ENCODE measurements at places on chromosomes 5 and 9.

DNA sequence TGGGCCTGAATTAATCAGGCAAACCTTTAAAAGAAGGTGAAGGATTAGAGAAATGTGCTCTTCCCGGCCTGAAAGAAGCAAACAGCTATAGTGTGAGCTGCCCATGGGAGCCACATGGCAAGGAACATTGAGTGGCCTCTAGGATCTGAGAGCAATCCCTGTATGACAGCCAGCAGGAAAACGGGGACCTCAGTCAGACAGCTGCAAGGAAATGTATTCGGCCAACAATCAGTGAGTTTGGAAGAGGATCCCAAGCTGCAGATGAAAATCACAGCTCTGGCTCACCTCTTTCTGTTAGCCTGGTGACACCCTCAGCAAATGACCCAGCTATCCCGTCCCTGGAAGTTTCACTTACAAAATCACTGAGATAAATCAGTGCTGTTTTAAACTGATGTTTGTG, 309.2 kb downstream of the SH3GL2 start:
- DNase-seq = no peak

GRCh38 chr5:61020415-61020814, 75.4 kb downstream of the NDUFAF2 start:
- no peak for DNase-seq

GRCh38 chr5:134446938-134447337, 35.3 kb upstream of the CDKN2AIPNL start:
- DNase-seq = no peak

DNA sequence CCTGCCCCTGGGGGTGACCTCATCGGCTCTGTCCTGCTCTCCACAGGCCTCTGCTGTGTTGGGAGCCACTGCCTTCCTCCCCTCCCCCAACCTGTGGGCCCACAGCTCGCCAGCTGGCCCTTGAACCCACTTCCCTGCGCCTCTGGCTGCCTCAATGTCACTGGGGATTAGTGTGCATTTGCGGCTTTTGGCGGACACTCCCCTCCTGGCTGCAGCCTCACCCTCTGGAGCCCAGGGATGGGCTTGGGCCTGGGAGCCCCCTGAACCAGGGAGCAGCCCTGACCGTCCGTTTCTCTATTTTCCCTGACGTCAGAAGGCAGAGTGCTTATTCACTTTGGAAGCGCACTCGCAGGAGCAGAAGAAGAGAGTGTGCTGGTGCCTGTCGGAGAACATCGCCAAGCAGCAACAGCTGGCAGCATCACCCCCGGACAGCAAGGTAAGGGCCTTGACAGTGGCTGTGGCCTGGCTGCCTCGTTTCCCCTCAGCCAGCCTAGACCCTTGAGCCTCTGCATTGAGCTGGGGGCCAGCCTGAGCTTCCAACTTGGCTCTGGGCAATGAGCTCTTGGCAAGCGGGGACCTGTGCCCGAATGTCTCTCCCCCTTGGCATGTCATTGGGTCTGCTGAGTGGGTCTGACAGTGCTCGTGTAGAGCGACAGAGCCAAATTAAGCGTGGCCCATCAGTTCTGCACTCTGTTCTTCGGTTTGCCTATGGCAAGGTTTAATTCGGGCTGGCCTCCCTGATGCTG, 73.1 kb downstream of the RGS3 start:
- DNase-seq = no peak

DNA sequence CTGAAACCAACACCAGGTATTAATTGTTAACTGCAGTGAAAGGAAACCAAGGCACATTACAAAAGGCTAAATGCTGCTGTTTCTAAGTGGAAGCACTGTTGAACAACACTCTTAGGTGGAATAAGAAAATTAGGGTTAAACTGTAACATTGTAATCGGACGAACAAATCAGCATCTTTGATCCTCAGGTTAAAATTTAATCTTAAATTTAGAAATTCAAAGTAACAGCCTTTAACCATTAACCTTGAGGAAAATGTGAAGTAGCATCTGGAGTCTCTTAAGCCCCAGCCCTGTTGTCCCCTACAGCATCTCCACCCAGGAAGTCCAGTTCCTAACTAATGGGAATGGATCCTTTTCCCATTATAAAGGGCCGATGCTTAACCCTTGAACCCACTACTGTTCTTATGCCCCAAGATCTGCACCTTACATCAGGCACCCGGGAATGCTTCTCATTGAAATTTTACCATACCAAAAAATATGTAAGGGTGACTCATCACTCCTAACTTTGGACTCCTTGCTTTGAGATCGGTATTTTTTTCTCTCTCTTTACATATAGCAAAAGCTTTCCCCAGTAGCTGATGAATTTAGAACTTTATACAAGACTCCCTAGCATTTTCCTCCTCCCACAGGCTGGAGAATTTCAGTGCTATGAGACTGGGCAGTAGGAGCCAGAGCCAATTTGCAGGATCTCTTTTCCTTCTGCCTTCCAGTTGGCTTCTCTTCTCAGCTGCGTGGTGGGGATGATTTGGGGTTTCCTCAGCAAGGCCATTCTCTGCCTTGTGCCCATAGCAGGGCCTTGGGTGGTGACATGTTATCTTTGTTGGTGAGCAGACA, 32.0 kb upstream of the ITGA2 start:
- DNase-seq = no peak

DNA sequence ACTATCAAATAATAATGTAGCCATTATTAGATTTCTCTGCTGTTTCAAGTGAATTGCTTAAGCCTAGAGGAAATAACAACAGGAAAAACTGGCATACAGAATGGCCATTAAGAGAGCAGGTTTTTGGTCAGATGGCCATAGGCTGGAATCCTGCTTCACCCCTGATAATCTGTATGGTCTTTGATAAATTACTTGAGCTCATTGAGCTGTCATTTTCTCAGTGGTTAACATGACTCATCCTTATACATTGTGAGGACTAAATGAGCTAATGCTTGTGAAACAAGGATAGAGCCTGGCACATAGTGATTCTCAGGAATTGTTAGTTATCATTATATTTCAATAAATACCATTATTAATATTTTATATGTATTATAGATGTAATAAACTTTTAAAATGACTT, 516.5 kb downstream of the KIF4B start:
- no peak for DNase-seq

- DNase-seq = no peak
Observed at GRCh38 chr9:21997480-21997879, 2.9 kb downstream of the CDKN2B-AS1 start.

DNA sequence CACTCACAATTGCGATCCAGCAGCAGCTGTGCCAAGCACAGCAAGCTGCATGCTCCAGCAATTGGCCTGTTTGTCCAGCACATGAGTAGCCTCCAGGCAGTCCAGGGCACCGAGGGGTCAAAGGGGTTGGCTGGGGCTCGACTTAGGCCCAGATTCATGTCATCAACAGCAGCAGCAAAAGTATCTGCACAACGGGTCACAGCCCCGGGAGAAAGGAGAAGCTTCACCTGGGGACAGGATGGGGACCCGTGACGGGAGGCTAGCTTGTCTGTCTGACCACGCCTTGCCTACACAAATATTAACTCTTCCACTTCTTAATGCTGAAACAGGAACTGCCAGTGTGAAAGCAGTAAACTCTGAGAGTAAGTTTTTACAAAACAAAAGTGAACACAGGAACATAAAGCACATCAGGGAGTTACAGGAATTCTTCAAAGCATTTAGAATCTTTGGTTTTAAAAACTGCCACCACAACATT, 191.2 kb downstream of the PIK3R1 start:
- DNase-seq = no peak

- peak; percentile 89 for DNase-seq
Observed at GRCh38 chr5:154038707-154039457, at the start of the genes FAM114A2 and MFAP3. Gene FAM114A2 (minus strand): TSS chr5:154038910. CDS start chr5:154034953, 3,957 bp downstream. Gene MFAP3 (plus strand): TSS chr5:154038967. CDS start chr5:154049723, 10,756 bp downstream.

- DNase-seq = no peak
Observed at GRCh38 chr5:170752257-170753215, 31.0 kb upstream of the GABRP start.

DNA sequence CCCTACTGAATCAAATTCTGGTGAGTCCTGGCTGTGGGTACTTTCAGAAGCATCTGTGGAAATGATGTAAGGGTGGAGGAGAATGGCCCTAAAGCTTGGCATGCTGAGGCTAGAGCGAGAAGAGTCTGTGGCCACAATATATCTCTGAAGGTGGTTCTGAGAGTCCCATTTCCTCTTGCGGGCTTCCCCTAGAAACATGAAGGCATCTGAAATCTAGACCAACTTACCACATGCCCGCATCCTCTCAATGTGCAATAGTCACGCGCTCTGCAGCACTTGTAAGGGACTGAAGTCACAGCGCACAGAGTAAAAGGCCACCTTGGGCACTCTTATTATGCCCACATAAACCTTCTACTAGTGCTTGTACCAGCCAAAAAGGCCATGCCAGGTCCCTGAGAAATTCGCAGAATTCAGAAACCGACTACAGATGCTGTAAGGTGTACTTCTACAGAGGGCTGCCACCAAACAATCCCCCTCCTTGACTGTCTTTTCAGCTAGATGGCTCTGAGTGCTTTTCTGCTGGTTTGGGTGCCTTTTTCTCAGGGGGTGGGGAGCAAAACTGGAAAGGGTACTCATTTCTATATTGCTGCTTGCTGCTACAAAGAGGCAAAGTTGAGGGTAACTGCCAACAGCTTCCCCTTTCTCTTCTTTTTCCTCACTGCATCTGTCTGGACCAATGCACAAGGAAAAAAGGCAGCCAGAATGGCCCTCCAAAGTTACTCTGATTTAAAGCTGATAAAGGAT, 107.3 kb downstream of the ZDHHC21 start:
- DNase-seq = no peak

DNA sequence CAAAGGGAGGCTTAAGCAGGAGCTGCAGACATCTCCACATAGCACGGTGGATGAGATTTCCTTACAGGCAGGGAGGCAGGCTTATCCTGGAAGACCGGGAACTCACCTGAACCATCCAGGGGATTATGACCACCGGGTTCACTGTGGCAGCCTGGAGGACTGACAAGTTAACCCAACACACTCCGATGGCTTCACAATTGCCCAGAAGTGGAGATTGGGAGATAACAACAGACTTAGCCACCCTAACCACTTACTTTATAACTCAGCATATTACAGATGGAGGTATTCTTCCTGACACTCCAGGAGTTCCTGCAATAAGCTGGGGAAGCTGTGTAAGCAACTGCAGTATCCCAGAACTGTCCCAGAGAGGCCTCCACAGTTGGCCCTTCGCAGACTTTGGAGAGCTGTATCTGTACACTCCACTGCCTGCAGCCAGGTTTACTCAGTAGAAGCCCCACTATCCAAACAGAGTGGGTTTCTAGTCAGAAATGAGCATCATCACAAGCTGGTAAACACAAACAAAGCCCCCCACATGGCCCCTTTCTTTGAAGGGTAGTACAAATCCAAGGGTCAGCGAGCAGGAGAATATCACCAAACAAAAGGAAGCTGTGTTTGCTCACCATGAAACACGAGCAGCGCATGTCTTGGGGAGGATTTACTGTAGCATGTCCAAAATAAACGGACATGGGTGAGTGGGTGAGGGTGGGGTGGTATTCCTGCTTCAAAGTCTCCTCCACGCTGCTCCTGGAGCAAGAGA, 462.2 kb downstream of the RASEF start:
- no peak for DNase-seq

DNA sequence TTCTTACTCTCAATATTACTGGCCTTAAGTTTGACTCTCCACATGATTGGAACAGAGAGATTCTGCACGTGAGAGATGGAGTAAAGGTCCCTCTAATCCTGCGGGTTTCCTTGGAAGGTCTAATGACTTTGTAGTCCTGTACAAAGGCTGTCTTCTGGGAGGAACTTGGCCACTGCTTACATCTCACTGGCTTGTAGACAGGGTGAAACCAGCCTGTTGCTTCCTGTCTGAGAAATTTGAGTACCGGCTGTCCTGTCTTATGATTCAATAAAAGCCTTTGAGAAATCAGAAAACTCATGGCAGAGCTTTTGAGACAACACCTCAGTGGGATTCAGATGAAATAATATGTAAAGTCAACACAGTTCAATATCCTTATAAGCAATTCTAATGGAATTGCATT, 43.0 kb downstream of the IL31RA start:
- DNase-seq = no peak

DNA sequence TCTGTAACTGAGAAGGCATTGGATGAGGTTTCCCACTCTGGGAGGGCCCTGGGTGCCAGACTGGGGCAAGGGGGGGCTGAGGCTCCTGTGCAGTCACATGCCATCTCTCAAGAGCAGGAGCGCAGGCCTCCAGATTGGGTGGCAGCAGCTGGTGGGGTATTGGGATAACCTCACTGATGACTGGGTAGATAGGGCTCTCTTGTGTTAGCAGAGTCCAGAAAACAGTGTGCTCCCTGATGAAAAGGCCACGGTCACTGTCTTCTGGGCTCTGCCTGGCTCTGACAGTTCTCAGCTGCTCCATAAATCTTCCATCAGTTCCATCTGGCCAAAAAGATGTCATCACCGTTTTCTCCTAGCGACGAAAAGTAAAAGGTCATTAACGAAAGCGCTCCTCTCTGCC, 21.8 kb upstream of the NKX2-5 start:
- no peak for DNase-seq

DNA sequence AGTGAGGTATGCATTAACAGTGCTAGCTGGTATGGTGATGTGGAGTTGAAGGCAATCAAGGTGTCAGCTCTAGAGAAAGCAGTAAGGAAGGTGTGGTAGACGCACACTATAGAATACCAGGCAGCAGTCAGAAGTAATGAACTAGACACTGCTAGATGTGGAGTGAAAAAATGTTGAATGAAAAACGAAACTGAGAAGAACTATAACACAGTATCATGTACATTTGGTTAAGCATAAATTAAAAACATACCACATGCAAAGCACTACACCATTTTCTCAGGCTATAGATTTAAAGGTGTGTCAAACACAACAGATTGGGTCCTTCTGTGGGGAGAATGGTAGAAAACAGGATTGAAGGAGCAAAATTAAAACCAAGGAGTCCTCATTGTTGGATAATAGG, 15.4 kb downstream of the ZNF622 start:
- no peak for DNase-seq

DNA sequence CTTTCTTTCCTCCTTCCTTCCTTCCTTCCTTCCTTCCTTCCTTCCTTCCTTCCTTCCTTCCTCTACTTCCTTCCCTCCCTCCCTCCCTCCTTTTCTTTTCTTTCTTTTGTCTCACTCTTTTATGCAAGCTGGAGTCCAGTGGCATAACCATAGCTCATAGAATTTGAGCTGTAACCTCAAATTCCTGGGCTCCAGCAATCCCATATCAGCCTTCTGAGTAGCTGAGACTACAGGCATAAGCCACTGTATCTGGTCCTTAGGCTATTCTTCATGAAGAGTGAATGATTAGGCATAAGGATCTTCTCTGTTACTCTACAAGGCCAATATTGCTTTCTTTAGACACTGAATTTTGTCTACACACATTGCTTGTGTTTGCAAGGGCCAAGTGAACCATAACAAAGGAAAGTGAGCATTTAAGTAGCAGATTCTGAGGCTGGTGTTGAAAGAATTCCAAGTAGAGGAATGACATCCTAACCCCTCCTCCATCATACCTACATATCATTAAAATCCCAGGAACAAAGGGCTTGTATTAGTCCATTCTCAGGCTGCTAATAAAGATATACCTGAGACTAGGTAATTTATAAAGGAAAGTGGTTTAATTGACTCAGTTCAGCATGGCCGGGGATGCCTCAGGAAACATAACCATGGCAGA, 293.2 kb downstream of the HCN1 start:
- no peak for DNase-seq
